GM23338 (cell line): ENCODE measurements at places on chromosomes 5 and 9. TPM values are rescaled to one million over a fixed set of nuclear protein-coding genes. Genes with fewer than 3 reads are reported as not detected.

Gene FBP1
- total RNA-seq: 2.5 and 3.3 TPM in 2 replicates

- H3K4me3 ChIP-seq: no peak overlapping the region
- H3K27ac ChIP-seq: no peak overlapping the region
- DNase-seq: no peak
- no peaks in the 10 kb centered on the region for H3K4me1 ChIP-seq
- no peaks in the 10 kb centered on the region; the same call in 1 of the 2 replicates for H3K36me3 ChIP-seq
These were observed 75.5 kb downstream of the UNC13B start for GRCh38 chr9:35237311-35237710.

DNA sequence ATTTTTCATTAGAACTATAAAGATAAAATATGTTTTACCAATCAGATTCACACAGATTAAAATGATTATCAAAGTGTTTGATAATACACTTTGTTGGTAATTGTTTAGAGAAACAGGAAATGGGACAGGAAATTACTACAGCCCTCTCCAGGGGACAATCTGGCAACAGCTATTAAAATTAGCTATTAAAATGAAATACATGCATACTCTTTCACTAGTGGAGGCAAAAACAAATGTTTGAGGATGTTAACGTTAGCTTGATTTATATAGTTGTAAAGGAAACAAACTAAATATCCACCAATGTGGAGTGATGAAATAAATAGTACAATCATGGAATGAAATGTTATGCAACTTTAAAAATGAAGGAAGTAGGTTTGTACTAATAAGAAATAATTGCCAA, 53.7 kb downstream of the TARS1 start:
- peaks cover 6% of the 10 kb centered on the region for H3K4me1 ChIP-seq
- no peak overlapping the region for H3K4me3 ChIP-seq
- no peaks in the 10 kb centered on the region for H3K27me3 ChIP-seq
- H3K36me3 ChIP-seq: no peaks in the 10 kb centered on the region

DNA sequence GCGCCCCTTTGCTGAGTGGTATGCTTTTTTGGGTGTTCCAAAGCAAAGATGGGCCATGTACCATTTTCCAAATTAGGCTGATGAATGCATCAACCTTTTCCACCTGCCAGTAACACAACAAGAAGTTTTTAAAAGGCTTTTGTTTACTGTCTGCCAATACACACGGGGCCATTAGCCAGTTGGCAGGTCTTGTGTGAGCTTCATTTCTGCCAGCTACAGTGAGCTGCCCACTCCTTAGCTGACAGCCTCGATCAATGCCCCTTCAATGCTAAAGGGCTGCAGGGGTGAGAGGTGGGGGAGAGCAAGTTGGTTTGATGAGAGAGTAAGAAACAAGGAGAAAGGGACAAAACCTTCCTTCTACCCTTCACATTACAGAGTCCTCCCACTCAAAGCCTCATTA, 128.7 kb downstream of the C5orf15 start:
- H3K4me3 ChIP-seq: no peak overlapping the region
- DNase-seq: no peak
- H3K27ac ChIP-seq: no peak overlapping the region
- H3K36me3 ChIP-seq: no peaks in the 10 kb centered on the region

DNA sequence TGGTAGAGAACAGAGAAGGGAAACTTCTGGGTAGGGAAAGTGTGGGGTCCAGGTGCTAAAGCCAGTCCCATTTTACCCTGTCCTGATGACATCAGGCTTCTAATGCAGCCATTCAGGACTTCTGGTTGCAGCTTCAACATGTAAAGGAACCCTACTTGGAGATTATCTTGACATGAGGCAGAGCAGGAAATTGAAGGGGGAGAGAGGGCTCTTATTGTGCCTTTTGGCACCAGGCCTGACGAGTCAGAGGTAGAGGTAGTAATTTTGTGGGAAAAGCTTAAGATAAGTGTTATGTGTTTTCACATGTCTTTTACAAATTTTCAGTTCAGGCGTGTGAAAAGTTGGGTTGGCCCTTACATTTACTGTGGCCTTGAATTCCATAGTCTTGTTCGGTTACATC, 102.4 kb upstream of the APC start:
- no peaks in the 10 kb centered on the region for H3K27me3 ChIP-seq
- no peaks in the 10 kb centered on the region for H3K36me3 ChIP-seq
- H3K4me1 ChIP-seq: no peaks in the 10 kb centered on the region
- H3K4me3 ChIP-seq: no peak overlapping the region
- no peak overlapping the region for H3K27ac ChIP-seq

- H3K36me3 ChIP-seq: no peaks in the 10 kb centered on the region
- H3K4me3 ChIP-seq: no peak overlapping the region
- DNase-seq: no peak
- no peak overlapping the region for H3K27ac ChIP-seq
- H3K27me3 ChIP-seq: no peaks in the 10 kb centered on the region
These were observed 38.2 kb downstream of the C5orf15 start for GRCh38 chr5:133930061-133930812.

Gene FOXD4L5
- total RNA-seq: not detected in 2 replicates
